ENCODE measurements at places on chromosomes 1 and 21.

DNA sequence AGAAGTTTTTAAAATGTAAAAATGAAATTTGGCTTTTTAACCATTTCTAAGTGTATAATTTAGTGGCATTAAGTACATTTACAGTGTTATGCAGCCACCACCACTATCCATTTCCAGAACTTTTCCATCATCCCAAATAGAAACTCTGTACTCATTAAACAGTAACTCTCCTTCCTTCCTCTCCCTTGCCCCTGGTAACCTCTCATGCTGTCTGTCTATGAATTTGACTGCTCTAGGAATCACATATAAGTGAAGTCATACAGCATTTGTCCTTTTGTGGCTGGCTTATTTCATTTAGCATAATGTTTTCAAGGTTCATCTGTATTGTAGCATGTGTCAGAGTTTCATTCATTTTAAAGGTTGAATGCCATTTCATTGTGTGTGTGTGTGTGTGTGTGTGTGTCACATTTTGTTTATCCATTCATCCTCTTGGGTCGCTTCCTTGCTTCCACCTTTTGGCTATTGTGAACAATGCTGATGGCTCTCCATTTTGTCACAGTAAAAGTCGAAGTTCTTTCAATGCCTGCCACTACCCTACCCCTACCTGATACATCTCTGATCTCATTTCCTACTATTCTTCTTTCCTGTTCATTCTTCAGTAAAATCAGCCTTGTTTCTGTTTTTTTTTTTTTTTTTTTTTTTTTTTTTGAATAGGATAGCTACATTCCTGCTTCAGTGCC, 45.3 kb downstream of the F3 start:
- DNase-seq: no peak

DNA sequence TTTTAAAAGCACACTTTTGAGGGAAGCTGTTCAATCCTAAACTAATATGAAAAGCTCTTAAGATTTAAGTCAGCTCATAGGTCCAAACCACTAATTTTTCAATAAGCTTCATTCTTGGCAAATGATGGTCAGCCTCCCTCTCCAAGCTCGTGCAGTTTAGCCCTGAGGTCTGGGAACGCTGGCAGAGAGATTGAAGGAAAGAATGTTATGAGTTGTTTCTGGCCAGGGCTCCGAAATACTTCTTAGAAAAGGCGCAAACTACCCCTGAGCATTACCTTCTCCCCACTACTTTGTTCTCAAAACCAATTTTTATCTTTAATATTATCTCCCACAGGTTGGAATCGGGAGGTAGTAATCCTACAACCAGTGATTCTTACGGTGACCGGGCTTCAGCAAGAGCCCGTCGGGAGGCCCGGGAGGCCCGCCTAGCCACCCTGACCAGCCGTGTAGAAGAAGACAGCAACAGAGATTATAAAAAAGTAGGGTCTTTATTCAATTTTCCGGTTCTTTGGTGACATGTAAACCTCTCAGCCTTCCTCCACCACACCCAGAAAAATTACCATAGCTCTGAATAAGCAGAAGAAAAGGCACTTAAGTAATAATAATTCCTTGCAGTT, 147.7 kb downstream of the SYT2 start:
- DNase-seq: no peak

- no peak for DNase-seq
Observed at GRCh38 chr21:44425307-44425894, 29.9 kb upstream of the LRRC3 start.

DNA sequence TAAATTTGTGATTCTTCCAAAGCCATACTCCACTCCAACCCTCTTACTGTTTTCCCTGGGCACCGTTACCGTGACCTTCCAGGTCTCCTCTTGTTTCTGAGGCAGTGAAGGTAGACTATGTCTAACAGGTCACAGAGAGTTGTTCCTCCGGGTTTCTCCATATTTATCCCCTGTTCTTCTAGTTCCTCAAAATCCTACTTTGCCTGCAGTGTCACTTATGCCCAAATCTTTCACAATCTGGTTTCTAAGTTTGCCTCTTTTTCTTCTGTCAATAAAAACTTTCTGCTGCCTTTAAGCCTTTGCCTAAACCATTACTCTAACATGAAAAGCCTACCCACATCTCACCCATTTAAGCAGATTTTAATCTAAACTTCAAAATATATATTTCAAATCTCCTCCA, 87.7 kb downstream of the C4BPA start:
- no peak for DNase-seq

DNA sequence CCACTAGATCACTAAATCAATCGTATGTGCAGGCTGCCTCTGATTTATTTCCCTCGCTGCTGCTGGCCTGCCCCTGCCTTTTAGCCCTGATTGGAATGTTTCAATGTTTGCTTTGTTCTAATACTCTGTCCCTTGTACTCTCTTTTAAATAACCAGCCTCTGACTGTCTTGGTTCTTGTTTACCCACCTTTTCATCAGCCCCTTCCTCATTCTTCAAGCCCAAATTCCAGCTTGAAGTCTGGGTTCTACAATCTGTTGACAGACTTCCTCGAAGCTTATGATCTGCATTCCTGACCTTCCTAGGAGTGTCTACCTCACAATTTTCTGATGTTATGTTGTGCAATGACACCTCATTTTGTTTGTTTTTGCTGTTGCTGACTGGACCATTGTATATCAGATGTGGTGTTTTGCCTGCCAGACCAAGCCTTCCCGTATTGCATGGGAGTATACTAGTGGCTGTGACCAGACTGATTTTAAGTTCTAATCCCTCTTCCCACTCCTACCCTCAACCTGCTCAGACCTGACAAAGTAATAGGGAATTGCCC, 46.6 kb upstream of the APOBEC4 start:
- DNase-seq: no peak

- no peak for DNase-seq
Observed at GRCh38 chr1:75655931-75656330, 45.0 kb upstream of the SLC44A5 start.

GRCh38 chr1:27538793-27539192, 48.8 kb upstream of the WASF2 start:
- no peak for DNase-seq
